ENCODE measurements at places on chromosomes 16 and 17. TPM values are rescaled to one million over a fixed set of nuclear protein-coding genes. Genes with fewer than 3 reads are reported as not detected.

The PSKH1 gene
- 18.8 TPM for total RNA-seq

The PLEKHH3 gene
- total RNA-seq: 47.2 TPM

The ZFPM1 gene
- total RNA-seq: 1.7 TPM

The FOXC2 gene
- 0.62 TPM for total RNA-seq

The STX1B gene
- 4.1 TPM for total RNA-seq

The CCL4L2 gene
- not detected for total RNA-seq

The ASPA gene
- not detected for total RNA-seq

The MYL11 gene
- 3.4 TPM for total RNA-seq

- peak; percentile 47 for DNase-seq
Observed at GRCh38 chr17:40399185-40399584, 18.5 kb downstream of the TOP2A start.

DNA sequence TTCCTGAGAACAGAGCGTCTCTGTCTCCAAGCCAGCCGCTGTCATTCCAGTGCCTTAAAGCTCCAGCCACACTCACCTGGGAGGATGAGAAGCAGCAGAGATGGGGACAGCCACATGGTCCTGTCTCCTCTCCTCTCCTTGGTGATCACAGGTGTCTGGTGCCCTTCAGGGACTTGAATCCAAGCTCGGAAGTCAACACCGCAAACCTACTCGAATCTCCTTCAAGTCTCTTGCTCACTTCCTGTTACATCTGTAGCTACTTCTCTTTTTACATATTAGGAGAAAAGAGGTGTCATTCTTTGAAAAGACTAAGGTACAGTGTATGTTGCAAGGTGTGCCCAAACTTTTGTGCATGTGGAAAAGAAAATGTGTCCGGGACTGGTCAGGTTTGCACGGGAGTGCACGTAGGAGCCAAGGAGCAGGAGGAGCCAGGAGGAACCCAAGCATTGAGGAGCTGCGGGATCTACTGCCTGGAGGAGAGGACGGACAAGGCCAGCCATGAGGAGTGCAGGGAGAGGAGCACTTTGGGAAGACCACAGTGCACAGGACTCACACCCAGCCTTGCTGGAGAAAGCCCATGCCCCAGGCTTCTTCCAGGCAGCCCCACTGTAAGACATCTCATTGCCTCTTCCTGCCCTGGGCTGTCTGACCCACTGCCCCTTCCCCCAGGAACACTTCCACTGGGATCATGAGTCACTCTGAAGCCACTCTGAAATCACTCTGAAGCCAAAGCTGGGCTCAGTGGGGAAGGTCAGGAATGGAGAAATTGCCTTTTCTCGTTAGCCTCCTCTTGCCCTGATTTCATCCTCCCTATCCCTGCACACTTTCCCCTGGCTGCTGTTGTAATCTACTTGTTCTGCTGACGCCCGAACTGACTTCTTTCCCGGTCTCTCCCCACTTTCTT is at the start of gene CD300LD:
Gene CD300LD (minus strand): TSS at position 197 of the 904 bp plus-strand sequence. CDS start 81 bp downstream, at position 116.
- DNase-seq: no peak

DNA sequence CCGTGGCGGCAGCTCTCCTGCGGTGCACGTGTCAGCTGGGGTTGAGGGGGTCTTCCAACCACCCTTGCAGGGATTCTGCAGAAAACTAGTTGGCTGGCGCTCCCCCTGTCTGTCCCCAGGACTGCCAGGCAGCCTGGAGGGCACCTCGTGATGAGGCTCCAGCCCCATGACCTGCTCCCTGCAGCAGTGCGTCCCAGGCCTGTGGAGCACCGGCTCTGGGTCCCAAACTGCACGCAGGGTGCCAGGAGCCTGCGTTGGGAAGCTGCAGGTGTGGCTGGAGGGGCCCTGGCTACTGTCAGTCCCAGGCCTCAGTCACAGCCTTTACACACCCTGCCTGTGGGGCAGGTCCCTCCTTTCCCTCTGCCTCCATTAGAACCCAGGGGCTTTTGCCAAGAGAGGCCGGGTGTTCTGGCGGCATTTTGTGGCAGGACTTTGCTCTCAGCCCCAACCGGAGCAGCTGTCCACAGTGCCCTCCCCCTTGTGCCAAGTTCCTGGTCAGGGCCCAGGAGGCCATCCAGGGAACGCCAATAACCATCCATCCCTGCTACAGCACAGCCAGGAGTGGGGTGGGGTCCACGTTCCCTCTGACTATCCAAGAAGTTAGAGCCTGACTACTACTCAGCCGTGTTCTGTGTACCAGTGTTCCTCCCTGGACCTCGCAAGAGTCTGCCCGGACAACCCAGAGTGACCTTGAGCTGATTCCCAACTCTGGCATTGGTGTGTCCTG is 9.2 kb downstream of the CHMP6 start:
- peak; percentile 57 for DNase-seq

- no peak for DNase-seq
Observed at GRCh38 chr17:43392397-43392796, 6.4 kb upstream of the ARL4D start.

DNA sequence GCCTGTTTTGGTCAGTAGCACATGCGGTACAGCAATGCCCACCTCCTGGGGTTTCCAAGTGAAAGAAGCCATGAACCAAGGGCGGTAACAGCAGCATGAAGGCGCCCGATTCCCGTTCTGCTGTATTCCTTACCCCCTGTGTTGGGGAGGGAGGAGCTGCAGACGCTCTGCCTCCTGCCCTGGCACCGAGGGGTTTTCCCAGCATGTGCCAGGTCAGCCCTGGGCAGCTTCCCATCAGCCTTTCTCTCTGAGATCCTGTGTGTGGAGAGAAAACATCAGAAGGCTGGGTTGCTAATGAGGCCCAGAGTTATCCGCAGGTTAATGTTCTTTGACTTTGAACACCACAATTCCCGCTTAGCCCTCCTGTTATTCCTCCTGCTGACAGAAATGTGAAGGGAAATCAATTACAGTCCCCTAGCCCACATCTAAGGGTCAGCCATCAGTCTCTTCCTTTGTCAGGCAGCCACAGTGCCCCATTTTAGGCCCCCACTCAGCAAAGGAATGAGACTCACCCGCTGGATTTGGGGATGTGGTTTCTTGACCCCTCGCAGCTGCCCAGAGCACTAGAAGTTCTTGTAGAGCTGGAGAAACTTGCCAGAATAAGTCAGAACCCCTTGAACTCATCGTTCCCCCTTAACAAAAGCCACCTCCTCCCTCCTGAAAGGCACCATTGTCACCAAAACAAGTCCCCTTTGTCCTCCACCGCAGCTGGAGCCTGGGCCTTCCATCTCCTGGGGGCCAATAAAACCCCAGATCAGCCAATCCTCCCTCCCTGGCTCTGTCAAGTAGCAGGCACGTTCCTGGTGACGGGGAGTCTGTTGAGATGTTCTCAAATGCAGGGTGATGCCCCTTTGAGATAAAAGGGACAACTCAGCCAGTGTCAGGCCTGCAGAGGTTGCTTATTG is 168.5 kb downstream of the KATNIP start:
- DNase-seq: no peak

DNA sequence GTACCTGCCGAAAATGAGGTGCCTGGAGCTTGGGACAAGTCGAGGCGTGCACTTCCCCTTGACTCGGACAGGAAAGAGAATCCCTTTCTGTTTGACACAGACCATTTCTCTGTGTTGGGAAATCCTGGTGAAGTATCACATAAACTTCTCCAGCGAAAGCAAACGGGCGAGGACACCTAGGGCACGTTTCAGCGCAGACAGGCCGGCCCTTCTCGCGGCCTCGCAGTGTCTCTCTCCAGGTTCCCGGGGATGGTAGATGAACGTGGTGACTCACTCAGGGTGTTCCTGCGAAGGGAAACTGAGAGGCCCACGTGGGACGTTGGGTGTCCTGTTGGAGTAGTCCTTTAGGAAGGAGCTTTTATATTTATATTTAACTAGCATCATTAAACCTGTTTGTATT is 36.3 kb upstream of the ZNF750 start:
- DNase-seq: no peak

GRCh38 chr17:80422981-80423380 is 8.0 kb downstream of the ENDOV start:
- peak; percentile 46 for DNase-seq

DNA sequence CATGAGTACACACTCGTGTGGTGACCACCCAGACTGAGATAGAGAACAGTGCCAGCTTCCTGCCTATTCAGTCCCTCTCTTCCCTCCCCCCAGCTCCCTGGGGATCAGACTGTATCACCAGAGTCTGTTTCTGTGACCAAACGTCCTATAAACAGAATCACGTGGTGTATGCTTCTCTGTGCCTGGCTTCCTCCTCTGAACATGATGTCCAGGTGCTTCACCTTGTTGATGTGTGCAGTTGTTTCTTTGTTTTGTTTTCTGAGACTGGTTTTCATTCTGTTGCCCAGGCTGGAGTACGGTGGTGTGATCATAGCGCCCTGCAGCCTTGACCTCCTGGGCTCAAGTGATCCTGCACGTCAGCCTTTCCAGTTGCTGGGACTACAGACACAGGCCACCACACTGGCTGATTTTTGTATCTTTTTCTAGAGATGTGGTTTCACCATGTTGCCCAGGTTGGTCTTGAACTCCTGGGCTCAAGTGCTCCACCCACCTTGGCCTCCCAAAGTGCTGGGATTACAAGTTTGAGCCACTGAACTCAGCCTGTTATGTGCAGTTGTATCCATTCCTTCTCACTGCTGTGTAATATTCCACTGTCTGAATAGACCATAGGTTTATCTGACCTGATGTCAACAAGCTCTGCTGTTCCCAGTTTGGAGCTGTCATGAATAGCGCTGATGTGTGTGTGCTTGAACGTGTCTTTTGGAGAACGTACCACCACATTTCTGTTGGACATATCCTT is 28.9 kb upstream of the PRM1 start:
- DNase-seq: no peak

DNA sequence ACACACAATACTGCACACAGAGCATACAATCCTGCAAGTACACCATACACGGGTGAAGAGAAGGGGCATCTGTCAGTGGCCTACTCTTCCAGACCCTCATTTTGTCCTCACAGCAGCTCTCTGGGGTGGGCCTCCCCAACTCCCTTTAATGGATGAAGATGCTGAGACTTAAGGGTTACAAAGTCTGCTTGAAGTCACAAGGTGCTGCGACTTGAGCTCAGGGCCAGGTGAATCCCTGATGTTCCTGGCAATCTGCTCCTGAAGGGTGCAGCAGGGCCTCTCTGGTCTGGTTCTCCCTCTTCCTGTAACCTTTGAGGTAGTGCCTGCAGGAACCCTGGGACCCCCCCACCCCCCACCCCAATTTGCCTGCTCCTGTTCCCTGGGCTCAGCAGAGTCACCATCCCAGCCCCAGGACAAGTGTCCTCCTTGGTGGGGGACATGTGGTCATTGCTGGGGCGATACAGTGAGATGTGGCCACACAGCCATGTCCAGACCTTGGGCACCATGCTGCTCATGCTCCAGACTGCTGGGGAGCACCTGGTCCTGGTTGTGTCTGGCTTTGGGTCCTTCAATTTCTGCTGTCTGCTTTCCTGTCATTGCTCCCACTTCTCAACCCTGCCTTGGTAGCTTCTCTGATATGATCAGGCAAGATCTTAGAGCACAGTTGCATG is 107.5 kb downstream of the METRNL start:
- DNase-seq: no peak

DNA sequence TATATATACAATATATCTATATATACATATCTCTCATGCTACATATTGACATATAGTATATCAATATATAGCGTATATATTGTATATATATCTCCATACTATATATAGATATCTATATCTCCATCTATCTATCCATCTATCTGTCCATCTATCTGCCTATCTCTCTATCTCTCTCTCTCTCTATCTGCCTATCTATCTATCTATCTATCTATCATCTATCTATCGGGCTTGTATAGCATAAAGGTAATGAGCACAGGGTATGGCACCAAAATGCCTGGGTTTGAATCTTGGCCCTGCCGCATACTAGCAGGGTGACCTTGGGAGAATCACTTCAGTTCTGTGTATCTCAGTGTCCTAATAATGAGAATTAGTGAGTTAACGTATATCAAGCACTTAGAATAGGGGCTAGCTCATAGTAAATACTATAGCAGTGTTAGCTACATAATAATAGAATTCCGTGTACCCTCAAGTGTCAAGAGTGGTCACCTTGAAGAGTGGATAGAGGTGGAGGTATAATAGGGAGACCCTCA is 1.5 kb downstream of the ST6GALNAC1 start:
- DNase-seq: no peak

GRCh38 chr17:55806745-55807495 is 56.1 kb downstream of the PCTP start:
- no peak for DNase-seq

- no peak for DNase-seq
Observed at GRCh38 chr16:86768999-86769398, 190.7 kb downstream of the FOXL1 start.

- DNase-seq: peak; percentile 93
Observed at GRCh38 chr16:68704232-68704867, 32.7 kb upstream of the CDH1 start.

- no peak for DNase-seq
Observed at GRCh38 chr17:4043862-4044261, 79.6 kb upstream of the ATP2A3 start.

Data from H7 (cell line).